ENCODE measurements at places on chromosomes 6 and 20.

DNA sequence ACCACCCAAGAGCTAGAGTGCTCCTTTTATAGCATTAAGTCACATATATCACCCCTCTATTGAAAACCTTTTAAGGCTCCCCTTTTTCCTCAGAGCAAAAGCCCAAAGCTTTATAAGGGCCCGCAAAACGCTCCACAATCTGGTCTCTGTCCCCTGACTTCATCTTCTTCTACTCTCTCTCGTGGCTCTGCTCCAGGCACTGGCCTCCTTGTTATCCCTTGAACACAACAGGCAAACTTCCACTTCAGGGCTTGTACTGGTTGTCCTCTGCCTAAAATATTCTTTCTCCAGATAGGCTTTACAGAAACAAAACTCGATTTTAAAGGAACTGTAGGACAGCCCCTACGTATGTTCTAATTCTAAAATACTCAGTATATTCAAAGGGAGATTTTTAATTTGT lies 44.0 kb upstream of the SPDEF start:
- DNase-seq, result no peak

GRCh38 chr20:22412977-22413868 lies 171.1 kb downstream of the FOXA2 start:
- DNase-seq, result no peak

DNA sequence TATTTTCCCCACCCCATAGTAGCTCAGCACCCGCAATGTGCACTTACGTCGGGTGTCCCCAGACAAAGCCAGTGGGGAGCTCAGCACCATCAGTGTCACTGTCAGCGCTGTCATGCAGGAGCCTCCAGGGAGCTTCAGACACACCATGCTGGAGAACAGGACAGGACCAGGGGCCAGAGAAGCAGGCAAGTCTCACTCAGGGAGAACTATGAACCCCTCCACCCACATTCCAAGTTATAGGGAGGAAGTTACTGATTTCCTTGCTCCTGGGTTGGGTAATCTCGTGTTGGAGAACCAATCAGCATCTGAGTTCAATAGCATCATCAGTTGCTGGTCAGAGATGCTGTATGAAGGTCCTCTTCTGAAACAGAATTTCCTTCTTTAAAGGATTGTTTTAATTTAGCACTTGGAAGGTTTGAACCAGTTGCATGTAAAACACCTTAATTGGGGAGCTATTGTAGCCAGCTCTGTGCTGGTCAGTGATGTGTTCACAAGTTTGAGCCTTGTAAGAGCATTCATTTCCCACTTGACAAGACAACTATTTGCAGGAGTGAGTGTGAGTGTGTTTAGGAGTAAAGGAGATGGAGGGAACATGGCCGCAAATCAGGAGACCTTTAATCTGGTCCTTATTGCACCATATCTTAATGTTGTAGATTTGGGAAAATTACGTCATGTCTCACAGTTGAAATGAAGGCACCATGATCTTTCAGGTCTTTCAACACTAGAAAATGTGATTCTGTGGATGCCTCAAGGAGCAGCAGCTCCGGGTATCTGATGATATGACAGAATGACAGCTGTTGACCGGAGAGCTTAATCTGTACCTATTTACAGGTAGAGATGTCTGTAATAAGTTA lies at the start of gene HLA-DRB1:
Gene HLA-DRB1, minus strand, starts transcription at position 253 of the 854 bp plus-strand sequence. Its CDS starts 106 bp downstream, at position 147.
- no peak for DNase-seq

DNA sequence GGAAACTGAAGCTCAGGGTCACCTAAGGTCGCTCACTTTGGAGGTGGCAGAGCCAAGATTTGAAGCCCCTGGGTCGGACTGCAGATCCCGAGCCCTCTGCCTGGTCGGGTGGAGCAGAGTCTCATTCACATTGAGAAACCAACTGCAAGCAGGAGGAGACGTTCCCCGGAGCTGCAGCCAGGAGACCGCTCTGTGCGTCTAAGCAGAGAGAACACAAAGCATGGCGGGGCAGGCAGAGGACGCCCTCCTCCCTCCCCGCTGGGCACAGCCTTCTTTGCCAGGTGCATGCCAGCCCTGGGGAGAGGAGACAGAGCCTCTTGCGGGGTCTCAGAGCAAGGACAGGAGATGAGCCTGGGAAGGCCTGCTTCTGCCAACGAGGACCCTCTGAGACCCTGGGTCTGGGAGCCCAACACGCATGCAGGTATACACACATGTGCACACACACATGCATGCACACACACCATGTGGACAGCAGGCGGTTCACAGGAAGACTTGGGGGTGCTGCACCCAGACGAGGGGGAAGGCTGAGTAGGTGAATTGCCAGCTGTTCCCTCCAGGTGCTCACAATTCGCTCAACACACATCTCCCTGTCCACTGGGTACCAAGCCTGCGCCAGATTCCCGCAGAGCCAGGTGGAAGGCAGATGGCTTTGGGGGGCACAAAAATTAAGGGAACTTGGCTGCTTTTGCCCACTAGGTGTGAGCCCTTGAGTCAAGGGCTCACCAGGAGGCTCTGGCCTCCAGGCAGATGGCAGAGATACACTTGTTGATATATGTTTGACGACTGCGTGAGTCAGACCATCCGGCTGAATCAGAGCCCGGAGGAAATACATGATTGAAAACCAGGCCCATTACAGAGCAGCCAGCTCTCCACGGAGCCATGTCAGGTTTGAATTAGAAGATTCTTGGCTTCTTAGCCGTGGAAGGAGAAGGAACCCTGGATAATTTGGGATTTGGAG lies 5.5 kb upstream of the NTSR1 start:
- peak; percentile 94 for DNase-seq

GRCh38 chr6:1518855-1519254 lies 90.9 kb upstream of the FOXC1 start:
- DNase-seq, result no peak

All from IMR-90 (cell line).